Activated CD8-positive, alpha-beta memory T cell treated with anti-CD3 and anti-CD28 coated beads for 24 hours (primary cell): ENCODE measurements at places on chromosomes 5 and 9.

DNA sequence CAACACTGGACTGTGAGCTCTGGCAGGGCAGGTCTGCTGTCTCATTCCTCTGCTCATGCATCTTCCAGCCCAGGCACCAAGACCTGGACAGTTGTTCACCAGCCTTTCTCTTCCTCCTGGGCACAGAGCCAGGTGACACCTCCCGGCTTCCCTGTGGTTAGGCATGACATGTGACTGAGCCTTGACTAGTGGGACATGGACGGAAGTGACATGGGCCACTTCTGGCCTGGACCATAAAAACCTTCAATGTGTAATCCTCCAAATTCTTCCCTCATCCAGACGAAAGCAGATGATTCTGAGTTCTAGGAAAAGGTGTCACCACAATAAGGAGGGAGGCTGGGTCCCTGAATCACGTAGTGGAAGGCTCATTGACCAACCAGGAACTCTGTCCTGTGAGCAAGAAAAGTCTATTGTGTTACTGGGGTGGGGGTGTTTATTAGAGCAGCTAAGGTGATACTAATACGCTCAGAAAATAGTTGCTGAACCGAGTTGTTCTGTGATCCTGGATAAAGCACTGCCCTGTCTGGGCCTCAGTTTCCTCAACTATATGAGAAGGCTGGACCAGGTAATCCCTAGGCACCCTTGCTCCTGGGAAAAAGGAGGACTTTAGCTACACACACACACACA is 26.6 kb upstream of the CRB2 start:
- DNase-seq = no peak

- peak; percentile 73 for DNase-seq
Observed at GRCh38 chr9:4970970-4971641, 14.0 kb upstream of the JAK2 start.

DNA sequence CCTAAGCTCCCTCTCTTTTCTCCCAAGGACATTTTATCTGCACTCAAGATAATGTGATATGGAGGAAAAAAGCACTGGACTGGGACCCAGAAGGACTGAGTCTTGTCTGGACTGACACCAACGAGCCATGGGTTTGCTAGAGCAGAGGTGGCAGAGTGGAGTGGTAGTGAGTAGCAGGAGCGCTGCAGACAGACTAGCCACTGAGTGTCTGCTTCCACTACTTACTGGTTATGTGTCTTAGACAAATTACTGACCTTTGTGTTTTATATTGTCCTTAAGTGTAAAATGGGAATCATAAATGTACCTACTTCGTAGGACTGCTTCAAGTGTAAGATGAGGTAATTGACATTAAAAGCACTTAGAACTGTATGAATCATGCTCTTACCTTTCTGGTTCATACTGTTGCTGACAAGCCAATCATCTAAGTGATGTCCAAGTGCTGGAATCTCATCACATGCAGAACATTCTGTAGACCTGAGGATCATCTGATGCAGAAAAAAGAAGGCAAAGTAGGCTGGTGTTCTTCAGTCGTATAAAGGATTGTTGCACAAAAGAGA is 12.5 kb upstream of the PRLR start:
- DNase-seq = no peak

DNA sequence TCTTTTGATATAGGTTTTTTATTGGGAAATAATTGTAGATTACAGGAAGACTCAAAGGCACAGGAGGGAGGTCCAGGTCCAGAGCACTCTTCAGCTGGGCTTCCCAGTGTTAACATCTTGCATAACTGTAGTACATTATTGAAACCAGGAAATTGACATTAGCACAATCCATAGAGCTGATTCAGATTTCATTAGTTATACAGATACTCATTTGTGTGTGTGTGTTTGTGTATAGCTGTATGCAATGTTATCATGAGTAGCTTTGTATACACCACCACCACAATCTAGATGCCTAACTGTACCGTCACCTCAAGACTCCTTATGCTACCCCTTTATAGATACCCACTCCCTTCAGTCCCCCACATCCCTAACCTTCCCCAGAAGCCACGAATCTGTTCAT is 47.9 kb downstream of the SLC36A1 start:
- no peak for DNase-seq

DNA sequence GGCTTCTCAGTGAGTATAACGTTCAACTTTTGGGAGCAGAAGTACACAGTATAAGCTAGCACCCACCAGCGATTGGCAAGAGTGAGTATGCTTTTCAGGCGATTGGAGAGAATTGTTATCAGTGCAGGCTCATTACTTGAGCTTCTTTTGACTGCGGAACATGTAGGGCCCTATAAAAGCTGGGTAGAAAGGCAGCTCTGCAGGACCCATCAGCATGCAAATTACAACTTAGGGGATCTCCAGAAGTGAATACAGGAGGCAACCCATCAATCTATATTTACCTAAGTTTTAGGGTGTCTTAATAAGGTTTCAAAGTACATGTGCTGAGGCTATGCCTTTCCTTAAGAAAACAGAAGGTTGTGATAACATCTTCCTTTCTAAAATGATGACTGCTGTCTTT is 225.0 kb downstream of the MLLT3 start:
- DNase-seq = no peak

DNA sequence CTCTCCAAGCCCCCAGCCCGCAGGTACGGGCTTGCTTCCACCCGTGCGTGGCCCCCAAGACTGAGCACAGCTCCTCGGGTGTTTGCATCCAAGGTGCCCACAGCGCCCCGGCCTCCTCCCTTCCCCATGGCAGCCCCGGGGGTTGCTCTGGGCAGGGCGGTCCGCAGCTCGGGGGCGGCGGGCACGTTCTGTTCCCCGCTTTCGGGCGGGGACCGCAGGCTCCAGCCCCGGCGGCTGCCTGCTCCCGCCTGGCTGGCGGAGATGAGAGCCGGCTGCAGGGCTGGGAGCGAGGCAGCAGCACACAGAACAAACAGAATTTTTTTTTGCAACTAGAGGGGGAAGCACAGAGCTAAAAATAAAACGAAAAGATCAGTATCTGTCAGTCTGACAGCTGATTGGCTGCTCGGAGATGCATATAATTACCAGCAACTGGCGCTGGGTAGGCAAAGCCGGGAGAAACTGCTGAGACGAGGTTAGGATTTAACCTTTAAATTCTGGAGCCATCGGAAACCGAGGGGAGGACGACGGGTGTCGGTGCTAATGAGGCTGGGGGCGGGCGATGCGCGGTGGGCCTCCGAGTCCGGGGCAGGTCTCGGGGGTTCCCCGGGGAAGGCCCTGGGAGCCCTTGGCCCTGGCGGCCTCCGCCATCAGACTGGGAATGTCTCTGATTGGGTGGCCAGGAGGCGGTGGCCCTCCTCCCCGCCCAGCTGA is 142.7 kb upstream of the IER5L start:
- DNase-seq = peak; percentile 81

GRCh38 chr5:1073239-1074102 is 38.4 kb downstream of the SLC12A7 start:
- DNase-seq = no peak

DNA sequence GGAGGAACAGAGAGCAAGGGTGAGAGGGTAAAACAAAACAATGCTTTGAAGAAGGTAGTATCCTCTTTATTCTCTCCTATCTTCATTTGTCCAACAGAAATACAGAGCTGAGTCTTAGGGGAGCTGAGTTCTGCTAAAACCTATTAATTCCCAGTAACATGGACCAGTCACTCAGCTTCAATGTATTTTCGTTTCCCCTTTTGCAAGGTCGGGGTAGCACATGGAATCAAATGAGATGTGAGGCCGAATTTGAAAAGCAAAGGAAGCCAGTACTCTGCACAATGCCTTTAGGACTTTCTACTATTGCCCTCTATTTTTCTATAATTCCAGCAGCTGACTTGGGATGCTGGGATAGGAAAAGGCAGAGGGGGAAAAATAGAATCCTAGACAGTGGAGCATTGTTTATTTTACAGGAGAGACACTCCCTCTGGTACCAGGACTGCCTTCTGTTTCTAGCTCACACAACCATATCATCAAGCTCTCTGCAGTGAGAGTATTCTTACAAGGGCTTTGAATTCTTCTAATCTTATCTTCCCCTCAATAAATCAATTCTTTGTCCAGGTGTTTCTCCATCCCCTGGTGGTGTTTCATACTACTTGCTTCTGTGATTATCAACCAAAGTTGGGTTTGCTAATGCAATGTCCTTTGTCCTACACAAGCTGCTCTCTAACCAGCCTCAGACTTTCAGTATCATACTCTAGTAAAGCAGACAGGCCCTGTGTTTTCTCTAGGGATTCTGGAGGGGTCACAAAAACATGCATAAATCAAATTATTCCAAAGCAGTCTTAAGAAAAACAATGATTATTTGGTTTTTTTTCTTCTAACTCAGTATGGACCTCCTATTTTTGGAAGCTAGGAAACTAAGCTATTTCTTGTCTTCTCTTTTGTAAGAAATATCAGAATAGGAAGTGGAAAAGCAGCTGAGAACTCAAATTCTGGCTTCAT is 341.5 kb downstream of the OSTF1 start:
- DNase-seq = no peak

GRCh38 chr9:117546894-117547678 is 132.2 kb upstream of the ASTN2 start:
- DNase-seq = no peak

GRCh38 chr5:168047669-168048111 is 243.8 kb upstream of the WWC1 start:
- no peak for DNase-seq

DNA sequence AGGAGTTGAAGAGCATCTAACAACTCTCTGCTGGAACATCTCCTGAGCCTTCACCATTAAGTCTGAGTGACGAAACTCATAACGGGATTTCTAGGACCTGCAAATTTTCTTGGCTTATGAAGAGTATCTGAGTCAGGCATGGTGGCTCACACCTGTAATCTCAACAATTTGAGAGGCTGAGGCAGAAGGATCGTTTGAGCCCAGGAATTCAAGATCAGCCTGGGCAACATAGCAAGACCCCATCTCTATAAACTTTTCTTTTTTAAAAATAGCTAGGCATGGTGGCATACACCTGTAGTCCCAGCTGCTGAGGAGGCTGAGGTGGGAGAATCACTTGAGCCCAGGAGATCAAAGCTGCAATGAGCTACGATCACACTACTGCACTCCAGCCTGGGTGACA is 48.8 kb downstream of the EPB41L4B start:
- DNase-seq = no peak

GRCh38 chr5:64869419-64869818 is 100.7 kb downstream of the CWC27 start:
- no peak for DNase-seq

DNA sequence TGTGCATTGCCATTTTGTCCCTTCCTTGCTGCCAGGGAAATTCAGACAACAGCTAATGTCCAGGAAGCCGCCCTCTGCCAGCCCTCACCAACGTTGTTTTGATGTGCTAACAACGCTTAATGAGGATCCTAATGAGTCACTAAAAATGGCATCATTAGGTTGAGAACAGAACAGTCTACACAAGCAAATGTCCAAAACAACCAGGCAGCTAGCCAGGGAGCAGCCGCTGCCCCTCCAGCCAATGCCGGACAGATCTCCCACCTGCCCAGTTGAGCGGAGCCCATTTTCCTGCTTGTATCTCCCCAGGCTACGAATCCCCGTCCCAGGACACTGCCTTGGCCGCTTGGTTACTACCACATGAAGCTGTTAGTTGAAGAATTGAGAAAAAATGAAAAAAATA is 40.4 kb upstream of the UNC5A start:
- no peak for DNase-seq

DNA sequence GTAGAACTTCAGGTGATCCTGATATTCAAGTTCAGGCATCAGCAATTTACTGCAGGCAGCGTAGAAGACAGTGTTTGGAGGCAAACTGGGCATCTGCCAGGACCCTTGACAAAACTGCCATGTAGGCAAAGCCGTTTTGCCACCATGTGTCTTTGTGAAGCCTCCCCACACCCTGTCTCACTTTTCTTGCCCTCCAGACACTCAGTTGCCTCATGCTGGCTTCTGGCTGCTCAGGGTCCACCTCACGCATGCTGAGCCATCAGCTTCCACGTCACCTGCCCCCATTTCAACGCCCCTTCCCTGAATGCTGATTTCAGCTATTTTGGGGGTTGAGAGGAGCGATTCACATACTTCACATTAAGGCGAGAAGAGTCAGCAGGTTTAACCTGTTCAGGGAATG is 165.2 kb upstream of the KLF9 start:
- DNase-seq = no peak

GRCh38 chr5:98816582-98817222 is 43.2 kb downstream of the RGMB start:
- no peak for DNase-seq

DNA sequence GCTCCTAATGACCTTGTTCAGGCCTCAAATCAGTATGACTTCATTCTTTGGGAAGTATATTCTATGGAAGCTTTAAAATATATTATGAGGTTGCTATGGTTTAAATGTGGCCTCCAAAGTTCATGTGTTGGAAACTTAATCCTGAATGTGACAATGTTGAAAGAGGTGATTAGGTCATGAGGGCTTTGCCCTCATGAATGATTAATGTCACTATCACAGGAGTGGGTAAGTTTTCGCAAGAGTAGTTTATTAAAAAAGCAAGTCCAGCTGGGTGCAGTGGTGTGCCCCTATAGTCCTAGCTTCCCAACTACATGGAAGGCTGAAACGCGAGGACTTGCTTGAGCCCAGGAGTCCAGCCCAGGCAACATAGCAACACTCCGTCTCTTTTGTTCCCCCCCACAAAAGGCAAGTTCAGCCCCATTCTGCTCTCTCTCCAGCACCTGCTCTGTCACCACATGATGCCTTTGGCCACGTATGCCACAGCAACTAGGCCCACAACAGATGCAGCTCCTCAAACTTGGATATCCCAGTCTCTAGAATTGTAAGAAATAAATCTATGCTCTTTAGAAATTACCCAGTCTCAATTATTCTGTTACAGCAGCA is 105.3 kb downstream of the SIL1 start:
- no peak for DNase-seq

DNA sequence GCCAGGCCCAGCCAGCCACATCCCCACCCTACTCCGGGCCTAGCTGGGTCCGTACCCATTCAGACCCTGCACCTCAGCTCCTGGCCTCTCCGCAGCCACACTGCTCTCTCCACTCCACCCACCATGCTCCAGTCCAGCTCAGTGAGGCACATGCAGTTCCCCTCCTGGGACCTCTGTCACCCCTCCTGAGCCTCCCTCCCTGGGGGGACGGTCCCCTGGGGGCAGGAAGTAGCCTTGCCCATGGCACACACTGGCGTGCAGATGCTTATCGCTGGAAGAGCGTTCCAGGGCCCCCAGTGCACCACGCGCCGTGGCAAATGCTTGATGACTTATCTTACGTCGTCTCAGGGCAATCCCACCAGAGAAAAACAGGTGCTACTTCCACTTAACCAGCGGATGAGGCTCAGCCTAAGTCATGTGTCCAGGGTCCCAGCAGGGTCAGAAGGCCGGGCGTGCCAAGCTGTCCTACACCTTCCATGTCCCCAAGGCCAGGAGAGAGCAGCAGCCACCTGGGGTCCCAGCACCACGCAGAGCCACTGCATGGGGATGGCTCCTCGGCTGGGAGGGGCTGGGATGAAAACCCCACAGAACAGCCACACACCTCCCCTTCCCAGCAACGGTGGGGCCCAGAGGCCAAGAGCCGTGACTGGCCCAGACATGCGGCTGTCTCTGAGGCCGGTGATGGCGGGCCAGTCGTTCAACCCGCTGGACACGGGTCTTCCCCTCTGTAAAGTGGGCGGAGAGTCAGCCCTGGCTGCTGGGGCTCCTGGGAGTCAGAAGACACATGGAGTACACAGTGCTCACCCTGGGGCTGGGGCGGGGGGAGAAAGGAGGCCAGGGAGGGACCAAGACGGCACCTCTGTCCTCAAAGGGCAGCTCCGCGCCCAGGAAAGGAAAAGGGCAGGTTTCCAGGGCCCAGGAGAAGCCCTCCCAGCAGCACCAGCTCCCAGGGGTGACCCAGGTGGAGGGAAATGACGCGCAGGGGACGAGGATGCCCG is 2.6 kb upstream of the CCDC187 start:
- no peak for DNase-seq
